ENCODE measurements at places on chromosomes 4 and X.

GRCh38 chrX:151711787-151712186 is 4.0 kb upstream of the FATE1 start:
- DNase-seq = no peak

DNA sequence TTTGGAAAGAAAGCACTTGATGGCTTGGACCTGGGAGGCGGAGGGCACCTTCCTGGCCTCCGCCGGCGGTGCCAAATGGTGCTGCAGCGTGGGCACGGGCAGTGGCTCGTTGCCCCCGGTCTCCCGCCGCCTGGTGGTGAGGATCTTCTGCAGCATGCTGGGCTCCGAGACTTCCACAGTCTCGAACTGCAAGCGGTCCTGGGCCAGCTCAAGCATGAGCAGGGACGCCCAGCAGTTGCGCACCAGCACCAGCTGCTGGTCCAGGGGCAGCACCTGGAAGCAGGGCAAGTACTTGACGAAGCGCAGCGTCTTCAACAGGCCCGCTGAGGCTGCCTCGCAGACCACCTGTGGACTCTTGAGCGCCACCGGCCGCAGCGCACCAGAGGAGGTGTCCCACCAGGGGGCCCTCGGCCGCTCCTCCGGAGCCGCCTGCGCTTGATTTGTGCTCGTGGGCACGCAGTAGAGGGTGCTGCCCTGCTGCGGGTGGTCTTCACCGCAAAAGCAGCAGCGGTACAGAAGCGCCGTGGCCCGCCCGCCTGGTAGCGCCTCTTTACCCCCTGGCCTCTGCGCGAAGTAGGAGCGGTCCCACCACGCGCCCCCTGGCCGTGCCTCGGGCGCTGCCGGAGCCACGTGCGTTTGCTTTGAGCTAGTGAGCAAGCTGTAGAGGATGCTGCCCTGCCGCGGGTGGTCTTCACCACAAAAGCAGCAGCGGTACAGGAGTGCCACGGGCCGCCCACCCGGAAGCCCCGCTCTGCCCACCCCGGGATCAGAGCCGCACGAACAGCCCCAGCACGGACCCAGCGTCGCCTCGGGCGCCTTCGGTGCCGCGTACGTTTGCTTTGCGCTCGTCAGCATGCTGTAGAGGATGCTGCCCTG is 689 bp downstream of the NR0B1 start:
- peak; percentile 51 for DNase-seq

DNA sequence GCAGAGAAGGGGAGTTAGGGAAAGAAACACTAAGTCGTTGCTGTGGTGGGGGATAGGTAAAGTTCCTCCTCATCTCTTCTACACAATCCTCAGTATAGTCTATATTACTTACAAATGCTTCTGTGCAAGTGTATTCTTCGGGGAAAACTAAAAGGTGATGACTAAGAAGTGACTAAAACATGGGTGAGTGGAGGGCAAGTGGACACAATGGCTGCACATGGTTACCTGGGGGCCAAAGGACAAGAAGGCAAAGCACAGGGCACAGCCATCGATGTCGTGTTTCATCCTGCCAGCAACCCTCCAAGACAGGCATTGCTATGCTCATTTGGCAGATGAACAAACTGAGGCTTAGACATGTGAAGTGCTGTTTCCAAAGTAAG is 35.5 kb upstream of the CCKAR start:
- no peak for DNase-seq

DNA sequence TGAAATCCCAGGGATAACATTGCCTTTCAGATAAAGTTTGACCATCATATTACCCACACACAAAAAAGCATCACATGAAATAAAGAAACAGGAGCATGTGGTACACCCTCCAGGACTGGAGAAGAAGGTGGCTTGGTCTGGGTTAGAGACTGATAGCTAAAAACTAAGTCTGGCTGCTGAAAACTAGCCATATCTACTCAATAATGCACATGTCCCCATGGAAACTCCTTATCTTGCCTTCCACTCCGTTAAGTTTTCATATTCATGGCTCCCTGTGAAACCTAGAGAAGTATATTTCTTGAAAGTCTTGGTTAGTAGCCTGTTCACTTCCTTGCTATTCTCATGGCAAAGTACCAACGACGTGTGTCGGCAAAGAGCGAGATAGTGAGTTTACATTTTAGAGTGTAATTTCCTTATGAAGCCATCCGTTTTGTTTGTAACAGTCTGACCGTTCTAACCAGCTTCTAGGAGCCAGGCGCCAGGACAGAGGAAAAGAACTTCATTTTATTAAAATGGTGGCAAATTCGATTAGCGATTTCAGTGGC is 6.7 kb upstream of the DCTD start:
- no peak for DNase-seq

GRCh38 chrX:29728639-29729038 is 486.7 kb upstream of the MAGEB2 start:
- no peak for DNase-seq

DNA sequence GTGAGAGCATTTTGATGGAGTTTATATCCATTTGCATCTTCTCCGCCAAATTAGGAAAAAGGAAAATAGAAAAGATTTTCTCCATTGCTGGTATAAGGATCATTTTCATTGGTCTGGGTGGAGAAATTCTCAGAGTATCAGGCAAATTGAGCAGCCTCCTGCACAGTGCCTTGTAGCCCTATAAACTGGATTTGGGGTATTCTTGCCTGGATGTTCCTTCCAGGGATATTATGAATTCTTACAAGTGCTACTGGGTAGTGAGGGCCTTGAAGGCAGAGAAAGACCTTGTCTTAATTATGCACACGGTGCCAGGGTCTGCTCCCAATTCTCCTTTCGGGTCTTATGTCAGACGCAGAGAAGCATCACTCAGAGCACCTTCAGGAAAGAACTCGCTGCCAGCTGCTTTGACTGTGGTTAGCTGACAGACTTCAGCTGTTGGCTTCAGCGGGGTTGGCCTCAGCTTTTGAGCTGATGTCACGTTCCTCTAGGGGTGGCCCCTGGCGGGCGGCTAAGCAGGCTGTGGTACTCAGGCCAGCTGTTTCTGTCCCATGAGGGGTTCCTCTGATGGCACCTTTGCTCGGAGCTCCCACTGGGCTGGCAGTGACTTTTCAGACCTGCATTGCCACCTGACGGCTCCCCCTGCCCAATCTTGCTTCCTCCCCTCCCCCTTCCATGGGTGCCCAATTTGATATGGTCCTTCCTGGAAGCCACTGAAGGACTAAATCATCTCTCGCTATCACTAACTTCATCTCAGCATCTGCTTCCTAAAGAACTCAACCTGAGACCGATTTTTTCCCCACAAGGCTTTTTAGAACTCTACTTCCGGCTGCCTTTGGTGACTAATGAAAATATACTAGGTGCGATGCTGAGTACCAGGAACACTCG is 519.5 kb downstream of the BCOR start:
- DNase-seq = no peak

DNA sequence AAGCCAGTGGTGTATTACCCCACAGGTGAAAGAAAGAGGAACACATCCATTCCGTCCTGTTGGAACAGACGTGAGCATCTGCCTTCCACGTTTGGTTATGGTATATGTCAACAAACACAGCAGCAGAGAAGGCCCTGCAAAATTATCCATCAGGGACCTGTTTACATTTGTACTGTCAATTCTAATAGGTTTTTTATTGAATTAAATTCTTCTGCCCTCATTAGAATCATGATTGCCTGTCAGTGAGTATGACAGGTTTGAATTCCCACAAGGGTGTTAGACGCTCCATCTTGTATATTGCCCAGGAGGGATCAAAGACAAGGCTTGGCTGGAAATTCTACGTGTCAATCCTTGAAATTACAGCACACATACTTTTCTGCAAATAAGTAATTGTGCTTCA is 339.9 kb upstream of the NOCT start:
- no peak for DNase-seq

DNA sequence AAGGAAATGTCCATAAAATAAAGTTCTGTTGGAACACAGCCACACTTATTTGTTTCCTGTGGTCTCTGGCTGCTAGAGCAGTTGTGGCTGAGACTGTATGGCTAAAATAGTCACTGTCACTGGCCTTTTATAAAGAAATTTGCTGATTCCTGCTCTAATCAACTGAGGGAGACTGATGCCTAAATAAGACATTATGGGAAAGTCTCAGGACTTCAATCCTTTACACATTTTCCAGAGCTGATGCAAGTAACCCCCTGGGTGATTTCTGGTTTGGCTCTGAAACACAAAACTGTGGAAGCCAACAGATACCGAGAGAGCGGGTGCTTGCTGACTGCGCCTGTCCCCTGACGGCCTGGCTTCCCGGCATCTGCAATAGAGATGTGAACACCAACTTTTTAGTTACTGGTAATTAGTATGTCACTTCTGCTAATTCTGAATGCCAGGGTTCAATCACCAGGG is 64.0 kb downstream of the POLR2B start:
- no peak for DNase-seq

DNA sequence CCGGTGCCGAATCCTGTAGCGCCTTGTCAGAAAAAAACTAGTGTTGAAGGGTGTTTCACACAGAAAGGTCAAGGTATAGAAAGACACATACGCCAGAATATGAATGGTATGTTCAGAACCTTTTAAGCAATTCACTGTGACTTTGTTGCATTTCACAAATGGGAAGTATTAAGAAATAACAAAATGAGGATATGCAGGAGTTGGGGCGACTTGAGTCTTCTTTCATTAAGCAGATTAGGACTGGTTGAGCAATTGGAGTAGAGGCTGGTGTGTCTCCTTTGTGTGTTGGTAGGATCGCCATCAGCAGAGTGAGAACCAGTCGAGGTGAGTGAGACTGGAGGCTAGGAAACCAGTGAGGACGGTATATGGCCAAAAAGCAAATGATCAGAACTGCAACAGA is 1454.5 kb upstream of the TENM3 start:
- DNase-seq = no peak

- DNase-seq = no peak
Measured at GRCh38 chrX:77160301-77160700, 286.9 kb upstream of the FGF16 start.

DNA sequence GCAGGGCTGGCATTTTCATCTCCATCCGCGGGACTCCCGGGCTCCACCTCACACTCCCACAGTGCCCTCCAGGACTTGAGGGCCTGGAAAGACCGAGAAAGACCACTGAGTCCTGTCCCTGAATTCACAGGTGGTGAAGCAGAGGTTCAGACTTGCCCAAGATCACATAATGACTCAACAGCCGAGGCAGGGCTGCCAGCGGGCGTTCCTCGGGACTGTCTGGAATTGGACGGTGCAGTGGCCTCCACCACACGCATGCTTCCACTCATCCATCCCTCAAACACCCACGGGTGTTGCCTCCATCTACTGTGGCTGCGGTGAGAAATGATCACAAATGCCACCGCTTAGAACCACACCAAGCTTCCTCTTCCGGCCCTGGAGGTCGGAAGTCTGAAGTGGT is 6.9 kb upstream of the ADRA2C start:
- DNase-seq = no peak

GRCh38 chrX:153924149-153924861 is 1.8 kb downstream of the ARHGAP4 start:
- DNase-seq = no peak

- no peak for DNase-seq
Measured at GRCh38 chr4:80022282-80022681, 50.7 kb downstream of the ANTXR2 start.

GRCh38 chr4:52946855-52947254 is 84.7 kb downstream of the RASL11B start:
- DNase-seq = no peak

GRCh38 chr4:154435895-154436294 is 55.7 kb downstream of the DCHS2 start:
- DNase-seq = no peak

DNA sequence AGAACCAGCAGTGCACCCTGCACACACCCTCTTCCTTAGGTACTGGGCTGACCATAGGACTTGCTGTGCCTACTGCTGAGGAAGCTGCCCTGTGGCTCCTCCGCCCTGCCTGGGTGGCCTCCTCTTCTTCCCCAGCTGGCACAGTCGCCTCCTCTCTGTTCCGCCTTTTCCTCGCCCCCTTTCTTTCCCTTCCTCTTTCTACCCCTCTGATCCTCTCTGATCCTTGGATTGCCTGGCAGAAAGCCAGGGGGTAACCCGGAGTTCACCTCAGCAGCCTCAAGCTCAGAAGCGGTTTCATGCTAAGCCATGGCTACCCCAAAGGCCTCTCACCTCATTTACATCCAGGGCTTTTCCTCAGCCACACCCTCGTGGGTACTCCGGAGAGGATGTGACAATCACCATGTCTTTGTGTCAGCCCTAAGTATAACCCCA is 136.2 kb downstream of the SMIM20 start:
- DNase-seq = no peak

DNA sequence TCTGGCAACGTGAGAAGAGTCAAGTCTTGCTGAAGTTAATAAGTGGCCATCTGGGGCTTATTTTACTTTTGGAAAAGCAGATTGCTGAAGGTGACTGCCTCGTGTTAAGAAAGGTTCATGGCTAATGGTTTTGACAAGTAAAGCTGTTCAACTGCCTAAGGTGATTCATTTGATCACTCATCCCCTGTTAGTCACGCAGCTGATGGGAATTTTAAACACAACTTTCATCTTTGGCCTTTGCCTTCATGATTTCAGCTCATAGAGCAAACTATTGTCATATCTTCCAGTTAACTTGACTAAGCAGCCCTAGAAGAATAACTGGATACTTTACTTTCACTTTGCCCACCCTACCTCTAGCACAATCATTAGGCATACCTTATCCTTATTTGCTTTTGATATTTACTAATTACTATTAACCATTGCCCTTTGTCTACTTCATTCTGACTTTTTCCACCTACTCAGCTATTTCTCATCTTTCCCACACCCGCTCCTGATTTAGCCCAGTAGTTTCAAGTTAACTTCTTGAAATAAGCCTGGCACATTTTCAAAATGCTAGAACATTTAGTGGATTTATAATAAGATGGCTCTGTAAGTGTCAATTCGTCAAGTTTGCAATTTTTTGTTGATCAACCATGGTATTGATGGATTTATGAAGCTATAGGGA is 170.6 kb upstream of the S100G start:
- DNase-seq = no peak

- DNase-seq = no peak
Measured at GRCh38 chr4:124631760-124632159, 80.8 kb downstream of the ANKRD50 start.

DNA sequence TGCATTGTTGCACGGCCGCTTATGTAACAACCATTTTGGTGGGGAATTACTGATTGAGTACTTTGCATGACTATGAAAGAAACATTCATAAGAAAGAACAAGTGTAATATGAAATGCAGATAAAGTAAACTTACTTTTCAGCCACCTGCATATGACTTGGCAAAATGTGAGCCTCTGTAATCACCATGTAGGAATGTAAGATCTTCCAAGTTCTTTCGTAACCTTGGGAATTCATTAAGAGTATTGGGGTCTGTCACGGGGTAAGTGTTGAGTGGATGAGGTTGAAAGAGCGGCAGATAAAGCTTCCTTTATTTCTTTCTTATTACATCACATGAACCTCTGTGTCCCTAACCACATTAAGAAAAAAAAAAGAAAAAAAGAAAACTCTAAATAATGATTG is 348.5 kb upstream of the NR3C2 start:
- no peak for DNase-seq

DNA sequence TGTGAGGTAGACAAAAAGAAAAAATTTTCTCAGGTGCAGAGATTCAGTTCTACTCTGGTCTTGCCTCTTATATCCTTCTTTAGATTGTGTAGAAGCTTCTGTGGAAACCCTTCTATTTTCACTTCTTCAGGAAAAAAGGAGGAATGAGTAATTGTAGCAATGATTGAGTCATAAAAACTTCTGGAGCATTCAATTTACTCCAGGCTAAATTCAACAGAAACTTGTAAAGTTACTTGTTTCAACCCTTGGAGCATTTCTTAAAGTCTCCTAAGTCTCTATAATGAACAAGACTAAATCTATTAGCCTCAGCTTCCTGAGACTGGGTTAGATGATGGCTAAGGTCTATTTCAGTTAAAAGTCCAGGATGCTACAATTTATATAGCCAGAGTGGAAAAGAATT is 29.9 kb downstream of the BOD1L1 start:
- no peak for DNase-seq

GRCh38 chr4:56434599-56435139 is 746 bp downstream of the PPAT start:
- DNase-seq = peak; percentile 9
